Activated CD4-positive, alpha-beta T cell treated with anti-CD3 and anti-CD28 coated beads, Interleukin-2, amount 10 ng/mL, durations not matched to agents 7 days and 5 days (primary cell): ENCODE measurements at places on chromosomes 3 and 15. TPM values are rescaled to one million over a fixed set of nuclear protein-coding genes. Genes with fewer than 3 reads are reported as not detected.

- no peak for DNase-seq
Observed at GRCh38 chr15:71962537-71962936, 152.2 kb downstream of the NR2E3 start.

DNA sequence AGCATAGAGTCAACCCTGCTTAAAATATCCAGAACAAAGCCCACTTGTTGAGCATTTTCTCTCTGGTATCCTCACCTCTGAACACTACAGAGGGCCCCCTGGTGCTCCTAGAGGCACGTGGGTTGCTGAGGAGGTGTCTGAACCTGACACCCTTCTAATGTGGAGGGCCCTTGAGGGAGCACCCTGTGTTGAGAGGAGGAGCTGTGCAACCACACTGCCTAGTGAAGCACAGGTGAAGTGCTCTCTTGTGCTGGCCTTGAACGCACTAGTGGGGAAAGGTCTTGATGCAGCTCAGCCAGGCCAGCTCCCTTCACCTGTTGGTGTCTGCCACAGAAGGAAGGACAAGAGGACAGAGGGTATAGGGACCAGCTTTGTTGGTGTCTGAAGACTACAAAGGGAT lies 51.9 kb downstream of the CCK start:
- DNase-seq, result peak; percentile 18

FYTTD1 gene
- total RNA-seq, result 38.8 TPM

GP5 gene
- 1.1 TPM for total RNA-seq

- DNase-seq, result no peak
Observed at GRCh38 chr3:43223670-43224364, 62.5 kb upstream of the SNRK start.

- DNase-seq, result no peak
Observed at GRCh38 chr3:65935724-65936123, 103.0 kb downstream of the MAGI1 start.

GRCh38 chr3:34683851-34684250 lies 885.4 kb downstream of the PDCD6IP start:
- DNase-seq, result peak; percentile 40

DNA sequence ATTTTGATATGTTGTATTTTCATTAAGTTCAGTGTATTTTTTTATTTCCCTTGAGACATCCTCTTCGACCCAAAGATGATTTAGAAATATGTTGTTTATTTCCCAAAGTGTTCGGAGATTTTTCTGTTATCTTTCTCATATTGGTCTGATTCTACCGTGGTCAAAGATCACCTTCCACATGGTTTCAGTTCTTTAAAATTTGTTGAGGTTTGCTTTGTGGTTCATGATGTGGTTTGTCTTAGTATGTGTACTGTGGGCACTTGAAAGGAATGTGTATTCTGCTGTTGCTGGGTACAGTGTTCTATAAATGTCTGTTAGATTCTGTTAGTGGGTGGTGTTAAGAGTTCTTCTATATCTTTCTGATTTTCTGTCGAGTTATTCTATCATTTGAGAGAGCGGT lies 103.4 kb upstream of the FHIT start:
- no peak for DNase-seq

DNA sequence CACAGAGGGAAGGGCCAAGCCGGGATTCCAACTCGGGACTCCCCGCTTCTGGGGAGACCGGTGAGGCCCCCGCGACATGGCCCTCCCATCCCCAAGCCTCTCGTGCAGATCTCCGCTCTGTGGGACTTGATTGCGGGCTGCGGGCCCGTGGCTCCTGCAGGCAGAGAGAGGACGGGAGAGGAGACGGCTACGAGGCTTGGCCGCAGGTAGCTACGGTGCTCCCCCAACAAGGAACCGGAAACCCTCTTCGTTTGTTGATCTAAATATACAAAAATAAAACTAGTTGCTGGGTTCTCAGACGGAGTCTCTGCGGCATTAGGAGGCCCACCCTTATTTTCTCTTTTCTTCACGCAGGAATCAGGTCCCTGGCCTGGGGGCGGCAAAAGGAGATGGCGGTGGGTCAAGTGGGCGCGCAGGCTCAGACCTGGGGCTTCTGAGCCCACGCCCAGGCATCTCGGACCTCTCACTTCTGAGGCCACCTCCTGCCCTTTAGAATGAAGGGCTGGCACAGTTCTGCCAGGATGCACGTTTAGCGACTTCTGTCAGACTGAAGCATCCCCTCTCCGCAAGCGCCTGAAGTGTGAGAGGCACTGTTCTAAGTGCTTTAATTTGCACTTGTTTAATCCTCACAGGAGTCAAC lies 10.9 kb downstream of the GNB5 start:
- DNase-seq, result peak; percentile 58

NAA80 gene
- 28.9 TPM for total RNA-seq

- DNase-seq, result no peak
Observed at GRCh38 chr3:9718118-9718517, 13.4 kb upstream of the BRPF1 start.
